Psoas muscle (tissue), 8 donors: ENCODE measurements at places on chromosomes 12 and 14. TPM values are rescaled to one million over a fixed set of nuclear protein-coding genes. Genes with fewer than 3 reads are reported as not detected.

The RHOJ gene
- 4.8 TPM for total RNA-seq

GRCh38 chr14:98949481-98950135 lies 322.4 kb downstream of the BCL11B start:
- peak; percentile 44 for DNase-seq

The OR4E2 gene
- total RNA-seq = not detected

The CLEC6A gene
- total RNA-seq = not detected

GRCh38 chr12:109981311-109981710 lies 14.9 kb downstream of the GIT2 start:
- no peak for DNase-seq

The SLC6A12 gene
- total RNA-seq = 0.90 TPM
